Activated naive CD8-positive, alpha-beta T cell treated with anti-CD3 and anti-CD28 coated beads, Interleukin-2, amount 50 U/mL, for 16 hours (primary cell): ENCODE measurements at places on chromosomes 12 and 14.

DNA sequence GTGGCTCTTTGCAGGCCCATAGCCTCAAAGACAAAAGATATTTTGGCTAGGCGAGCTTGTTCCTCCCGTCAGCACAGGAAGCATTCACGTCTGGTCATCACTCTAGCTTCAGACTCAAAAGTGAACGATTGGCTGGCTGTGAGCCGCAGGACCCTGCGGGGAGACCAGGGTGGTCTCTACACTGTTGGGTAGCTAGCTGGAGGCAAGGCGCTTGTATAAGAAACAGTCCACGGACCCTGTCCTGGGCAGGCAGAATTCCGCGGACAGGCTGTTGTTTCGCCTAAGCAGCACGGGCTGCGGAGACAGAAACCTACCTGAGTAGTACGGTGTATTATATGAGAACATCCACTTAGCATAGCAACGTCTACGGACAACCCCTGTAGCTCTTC is 29.6 kb downstream of the WBP11 start:
- no peak for DNase-seq

GRCh38 chr12:73106296-73106695 is 834.1 kb downstream of the TRHDE start:
- DNase-seq: no peak

- no peak for DNase-seq
Measured at GRCh38 chr14:25340882-25341281, 290.9 kb upstream of the STXBP6 start.

DNA sequence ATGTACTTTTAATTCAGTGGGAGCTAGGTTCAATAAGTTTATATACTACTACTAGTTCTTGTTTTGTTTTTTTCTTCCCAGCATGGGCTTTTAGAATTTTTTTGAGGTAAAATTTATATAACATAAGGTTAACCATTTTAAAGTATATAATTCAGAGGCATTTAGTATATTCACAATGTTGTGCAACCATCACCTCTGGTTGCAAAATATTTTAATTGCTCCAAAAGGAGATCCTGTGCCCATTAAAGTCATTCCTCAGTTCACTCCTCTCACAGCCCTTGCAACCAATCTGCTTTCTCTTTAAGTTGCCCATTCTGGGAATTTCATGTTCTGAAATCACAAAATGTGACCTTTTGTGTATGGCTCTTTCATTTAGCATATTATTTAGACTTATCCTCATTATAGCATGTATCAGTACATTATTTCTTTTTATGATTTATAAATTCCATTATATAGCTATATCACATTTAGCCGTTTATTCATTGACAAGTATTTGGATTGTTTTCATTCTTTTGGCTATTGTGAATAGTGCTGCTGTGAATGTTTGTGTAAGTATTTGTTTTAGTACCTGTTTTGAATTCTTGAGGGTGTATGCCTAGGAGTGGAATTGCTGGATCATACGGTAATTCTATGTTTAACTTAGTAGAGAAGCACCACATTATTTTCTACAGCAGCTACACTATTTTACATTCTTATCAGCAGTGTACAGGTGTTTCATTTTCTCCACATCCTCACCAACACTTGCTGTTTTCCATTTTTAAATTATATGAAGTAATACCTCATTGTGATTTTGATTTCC is 59.1 kb downstream of the ARHGAP5 start:
- no peak for DNase-seq

DNA sequence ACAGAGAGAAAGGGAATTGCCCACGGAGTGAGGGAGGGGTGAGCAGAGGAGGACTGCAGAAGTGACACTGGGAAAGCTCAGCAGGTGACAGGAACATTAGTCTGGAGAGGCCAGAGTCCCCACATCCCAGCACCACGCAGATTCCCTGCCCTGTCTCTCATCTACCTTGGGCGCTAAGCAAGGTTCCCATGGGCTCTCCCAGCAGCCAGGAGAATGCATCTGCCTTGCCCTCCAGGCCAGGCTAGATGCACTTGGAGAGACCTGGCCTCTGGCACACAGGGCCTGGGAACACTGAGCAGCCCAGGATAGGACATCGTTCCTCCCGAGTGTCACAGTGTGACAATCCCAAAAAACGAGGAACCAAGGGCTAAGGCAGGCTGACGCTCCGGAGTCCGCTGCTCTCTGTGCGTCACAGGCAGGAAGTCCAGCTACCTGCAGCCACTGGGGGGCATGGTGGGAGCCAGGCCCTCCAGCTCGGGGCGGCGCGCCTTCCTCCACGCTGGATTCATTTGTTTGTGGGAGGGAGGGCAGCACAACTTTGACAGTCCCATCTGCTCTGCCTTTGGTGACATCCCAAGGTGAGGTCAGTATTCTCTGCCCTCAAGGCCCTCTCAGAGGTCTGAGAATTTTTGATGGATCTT is 5.4 kb upstream of the NGB start:
- no peak for DNase-seq

- DNase-seq: no peak
Measured at GRCh38 chr12:65611396-65611795, 212.9 kb upstream of the HMGA2 start.

DNA sequence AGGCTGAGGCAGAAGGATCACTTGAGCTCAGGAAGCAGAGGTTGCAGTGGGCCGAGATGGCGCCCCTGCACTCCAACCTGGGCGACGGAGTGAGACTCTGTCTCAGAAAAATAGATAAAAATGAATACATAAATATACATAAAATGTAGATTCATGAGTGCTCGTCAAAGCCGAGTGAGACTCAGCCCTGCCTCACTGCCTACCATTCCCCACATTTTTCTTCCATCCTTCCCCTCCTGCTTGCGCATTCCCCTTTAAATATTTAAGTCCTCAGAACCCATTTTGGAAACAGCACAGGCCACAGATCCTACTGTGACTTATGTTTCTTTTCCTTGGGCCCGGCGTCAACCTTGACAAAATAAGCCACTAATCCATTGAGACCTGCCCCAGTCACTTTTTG is 31.9 kb upstream of the AACS start:
- DNase-seq: no peak

DNA sequence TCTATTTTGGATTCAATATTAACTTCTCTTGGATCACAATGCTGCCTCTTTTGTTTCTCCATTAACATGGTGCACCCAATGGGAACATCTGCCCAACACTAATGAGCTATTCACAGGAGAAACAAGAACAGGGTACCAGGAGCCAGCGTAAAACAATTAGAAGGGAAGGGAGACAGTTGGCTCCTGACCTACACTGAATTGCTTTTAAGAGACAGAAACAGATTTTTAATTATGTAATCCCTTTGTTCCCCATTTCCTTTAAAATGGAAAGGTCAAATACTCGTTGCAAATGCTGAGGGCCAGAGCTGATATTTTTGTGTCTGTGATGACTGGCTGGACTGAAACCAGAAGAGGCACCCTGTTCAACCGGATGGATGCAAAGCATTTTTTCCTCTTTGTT is 108.3 kb downstream of the SEC23A start:
- no peak for DNase-seq

DNA sequence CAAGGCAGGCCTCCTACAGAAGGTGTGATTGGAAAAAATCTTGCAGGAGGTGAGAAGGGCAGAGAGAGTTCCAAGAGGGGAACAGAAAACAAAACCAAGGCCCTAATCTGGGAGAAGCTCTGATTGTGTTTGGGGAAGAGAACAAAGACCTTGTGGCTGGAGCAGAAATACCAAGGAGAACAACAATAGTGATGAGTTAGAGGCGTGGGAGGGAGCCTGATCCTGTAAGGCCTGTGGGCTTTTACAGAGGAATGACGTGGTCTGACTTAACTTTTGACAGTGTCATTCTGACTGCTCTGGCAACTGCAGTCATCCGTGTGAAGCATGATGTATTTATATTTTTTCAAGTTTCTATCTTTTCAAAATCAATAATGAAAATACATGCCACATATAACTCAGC is 200.6 kb downstream of the ANO4 start:
- no peak for DNase-seq

DNA sequence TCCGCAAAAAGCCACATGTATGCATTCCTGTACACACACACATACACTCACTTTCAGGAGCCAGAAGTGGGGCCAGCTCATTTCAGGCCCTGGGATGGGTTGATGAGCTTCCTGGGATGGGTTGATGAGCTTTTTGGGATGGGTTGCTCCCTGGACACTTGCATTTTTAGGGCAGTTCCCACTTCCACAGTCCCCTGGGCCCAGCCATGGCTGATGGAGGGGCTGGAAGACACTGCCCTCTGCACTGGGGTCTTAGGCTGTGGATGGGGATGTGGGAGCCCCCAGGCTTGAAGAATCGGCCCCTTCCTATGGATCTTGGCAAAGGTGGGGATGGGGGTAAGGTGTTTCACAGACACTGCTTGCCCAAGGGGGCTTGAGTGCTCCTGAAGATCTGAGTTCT is 12.7 kb downstream of the ACVRL1 start:
- no peak for DNase-seq

GRCh38 chr14:64501411-64502171 is 2.0 kb downstream of the ZBTB25 start:
- DNase-seq: no peak

DNA sequence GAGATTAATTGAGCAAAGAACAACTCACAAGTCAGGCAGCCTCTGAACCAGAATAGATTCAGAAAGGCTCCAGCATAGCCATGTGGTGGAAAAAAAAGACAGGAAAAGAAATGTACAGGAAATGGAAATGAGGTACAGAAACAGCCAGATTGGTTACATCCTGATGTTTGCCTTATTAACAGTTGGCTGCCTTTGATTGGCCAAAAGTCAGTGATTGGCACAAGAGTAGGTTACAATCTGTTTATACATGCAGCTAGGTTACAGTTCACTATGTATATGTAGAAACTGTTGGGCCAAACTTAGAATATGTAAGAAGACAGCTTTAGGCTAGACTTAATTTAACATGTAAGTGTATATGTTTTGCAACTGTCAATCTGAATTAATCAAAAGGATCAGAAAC is 118.9 kb downstream of the UNC79 start:
- no peak for DNase-seq

GRCh38 chr12:59803735-59804134 is 207.9 kb downstream of the SLC16A7 start:
- no peak for DNase-seq

- no peak for DNase-seq
Measured at GRCh38 chr12:48985475-48985897, 7.4 kb downstream of the WNT1 start.

- peak; percentile 27 for DNase-seq
Measured at GRCh38 chr12:49388682-49389386, 21.6 kb downstream of the SPATS2 start.
